Naive B cell (primary cell): ENCODE measurements at places on chromosomes 5 and 9. TPM values are rescaled to one million over a fixed set of nuclear protein-coding genes. Genes with fewer than 3 reads are reported as not detected.
A peak's percentile ranks its signal among the peaks of the same experiment; 100 is the strongest.

LCN1 gene
- polyA plus RNA-seq: not detected

CNOT8 gene
- 240 TPM for polyA plus RNA-seq

IL7R gene
- polyA plus RNA-seq: 2.0 TPM

SIT1 gene
- polyA plus RNA-seq: 56.8 TPM

HTR1A gene
- polyA plus RNA-seq: not detected

CER1 gene
- not detected for polyA plus RNA-seq

HACD4 gene
- polyA plus RNA-seq: 7.2 TPM

PCDHAC1 gene
- polyA plus RNA-seq: not detected

AQP7 gene
- polyA plus RNA-seq: not detected

RMRP gene
- polyA plus RNA-seq: 51.0 TPM

PCDHGC4 gene
- polyA plus RNA-seq: not detected

CDC14B gene
- polyA plus RNA-seq: 2.9 TPM

GABRP gene
- not detected for polyA plus RNA-seq

GRCh38 chr9:82519332-82519731, 530.8 kb downstream of the SPATA31D1 start:
- H3K36me3 ChIP-seq: no peaks in the 10 kb centered on the region
- DNase-seq: no peak
- H3K4me3 ChIP-seq: no peak overlapping the region

- no peak overlapping the region for H3K4me3 ChIP-seq
- no peaks in the 10 kb centered on the region for H3K27me3 ChIP-seq
- no peaks in the 10 kb centered on the region for H3K4me1 ChIP-seq
- no peaks in the 10 kb centered on the region for H3K36me3 ChIP-seq
Observed at GRCh38 chr9:17627641-17628040, 48.8 kb downstream of the SH3GL2 start.

- no peak overlapping the region for H3K27ac ChIP-seq
- no peaks in the 10 kb centered on the region for H3K4me1 ChIP-seq
- no peak for DNase-seq
Observed at GRCh38 chr5:102139029-102139428, 157.1 kb downstream of the SLCO4C1 start.

DNA sequence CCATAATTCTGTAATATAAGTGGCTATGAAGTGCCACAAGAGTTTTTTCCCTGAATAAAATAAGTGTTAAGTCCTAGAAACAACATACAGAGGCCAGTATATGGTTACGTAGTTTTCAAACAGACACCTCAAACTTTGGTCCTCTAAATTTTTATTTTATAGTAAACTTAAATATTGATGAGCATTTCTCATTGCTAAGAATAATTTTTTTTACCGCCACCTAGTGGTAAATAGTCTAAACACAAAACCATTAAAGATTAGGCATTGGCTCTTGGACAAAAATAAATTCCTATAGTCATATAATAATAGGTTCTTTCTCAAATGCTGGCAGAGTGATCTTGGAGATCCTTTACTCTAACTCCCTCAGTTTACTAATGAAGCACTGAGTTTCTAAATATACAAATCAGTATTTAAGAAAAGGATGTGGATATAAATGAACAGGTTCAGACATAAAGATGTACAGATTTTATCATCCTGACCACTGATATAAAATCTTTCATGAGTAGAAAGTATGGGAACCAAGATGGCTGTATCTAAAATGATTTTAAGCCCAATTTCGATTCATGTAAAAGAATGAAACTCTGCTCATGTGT, 136.2 kb downstream of the FANCC start:
- no peaks in the 10 kb centered on the region for H3K27me3 ChIP-seq
- no peak overlapping the region for H3K27ac ChIP-seq
- no peaks in the 10 kb centered on the region for H3K36me3 ChIP-seq
- DNase-seq: no peak
- no peaks in the 10 kb centered on the region for H3K4me1 ChIP-seq

- H3K36me3 ChIP-seq: no peaks in the 10 kb centered on the region
- no peaks in the 10 kb centered on the region for H3K27me3 ChIP-seq
- no peak for DNase-seq
- no peaks in the 10 kb centered on the region for H3K4me1 ChIP-seq
- H3K27ac ChIP-seq: no peak overlapping the region
Observed at GRCh38 chr5:120528609-120529008, 64.5 kb downstream of the PRR16 start.

DNA sequence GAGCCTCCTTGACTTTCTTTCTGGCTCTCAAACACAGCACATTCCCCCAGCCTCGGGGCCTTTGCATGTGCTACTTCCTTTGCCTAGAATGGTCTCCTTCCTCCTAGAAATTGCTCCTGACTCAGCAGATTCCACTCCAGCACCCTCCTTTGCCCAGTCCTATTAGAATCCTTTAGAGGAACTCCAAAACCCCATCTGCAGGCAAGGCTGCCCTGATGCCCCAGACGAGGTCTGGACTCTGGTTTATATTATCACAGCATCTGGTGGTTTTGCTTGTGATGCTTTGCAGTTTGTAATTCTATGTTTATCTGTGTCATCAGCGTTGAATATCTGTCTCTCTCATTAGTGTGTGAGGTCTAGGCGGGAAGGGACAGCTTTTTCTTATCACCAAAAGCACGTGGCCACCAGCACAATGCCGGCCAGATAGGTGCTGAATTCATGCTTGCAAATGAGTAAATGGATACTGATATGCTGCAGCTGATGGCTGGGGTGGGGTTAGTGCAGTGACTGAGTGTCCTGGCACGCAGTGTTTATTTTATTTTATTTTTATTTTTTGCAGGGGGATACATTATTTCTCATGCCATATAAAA, 30.0 kb upstream of the ANKH start:
- H3K27ac ChIP-seq: no peak overlapping the region
- no peak overlapping the region for H3K4me3 ChIP-seq
- peaks cover 11% of the 10 kb centered on the region for H3K27me3 ChIP-seq
- H3K36me3 ChIP-seq: no peaks in the 10 kb centered on the region
- no peak for DNase-seq

- H3K36me3 ChIP-seq: no peaks in the 10 kb centered on the region
- no peak for DNase-seq
- peaks cover 3% of the 10 kb centered on the region for H3K4me1 ChIP-seq
- H3K27ac ChIP-seq: no peak overlapping the region
Observed at GRCh38 chr5:79459626-79460025, 54.3 kb downstream of the HOMER1 start.

GRCh38 chr5:169655353-169655752, 18.3 kb downstream of the DOCK2 start:
- peaks cover 14% of the 10 kb centered on the region for H3K36me3 ChIP-seq
- no peaks in the 10 kb centered on the region for H3K27me3 ChIP-seq
- H3K27ac ChIP-seq: no peak overlapping the region
- H3K4me3 ChIP-seq: no peak overlapping the region
- peaks cover 30% of the 10 kb centered on the region for H3K4me1 ChIP-seq
- no peak for DNase-seq

- no peaks in the 10 kb centered on the region for H3K36me3 ChIP-seq
- no peak for DNase-seq
- no peak overlapping the region for H3K4me3 ChIP-seq
- H3K27me3 ChIP-seq: peaks cover 10% of the 10 kb centered on the region
Observed at GRCh38 chr9:136782452-136782851, 8.7 kb upstream of the TMEM141 start.

- no peaks in the 10 kb centered on the region for H3K27me3 ChIP-seq
- no peak for DNase-seq
- H3K27ac ChIP-seq: peak overlapping the region; percentile 80
- H3K4me3 ChIP-seq: no peak overlapping the region
- peaks cover 62% of the 10 kb centered on the region for H3K4me1 ChIP-seq
Observed at GRCh38 chr5:112917453-112917995, 4.5 kb downstream of the REEP5 start.

GRCh38 chr5:154708846-154709245, 46.3 kb upstream of the LARP1 start:
- no peaks in the 10 kb centered on the region for H3K36me3 ChIP-seq
- no peaks in the 10 kb centered on the region for H3K4me1 ChIP-seq
- no peaks in the 10 kb centered on the region for H3K27me3 ChIP-seq

DNA sequence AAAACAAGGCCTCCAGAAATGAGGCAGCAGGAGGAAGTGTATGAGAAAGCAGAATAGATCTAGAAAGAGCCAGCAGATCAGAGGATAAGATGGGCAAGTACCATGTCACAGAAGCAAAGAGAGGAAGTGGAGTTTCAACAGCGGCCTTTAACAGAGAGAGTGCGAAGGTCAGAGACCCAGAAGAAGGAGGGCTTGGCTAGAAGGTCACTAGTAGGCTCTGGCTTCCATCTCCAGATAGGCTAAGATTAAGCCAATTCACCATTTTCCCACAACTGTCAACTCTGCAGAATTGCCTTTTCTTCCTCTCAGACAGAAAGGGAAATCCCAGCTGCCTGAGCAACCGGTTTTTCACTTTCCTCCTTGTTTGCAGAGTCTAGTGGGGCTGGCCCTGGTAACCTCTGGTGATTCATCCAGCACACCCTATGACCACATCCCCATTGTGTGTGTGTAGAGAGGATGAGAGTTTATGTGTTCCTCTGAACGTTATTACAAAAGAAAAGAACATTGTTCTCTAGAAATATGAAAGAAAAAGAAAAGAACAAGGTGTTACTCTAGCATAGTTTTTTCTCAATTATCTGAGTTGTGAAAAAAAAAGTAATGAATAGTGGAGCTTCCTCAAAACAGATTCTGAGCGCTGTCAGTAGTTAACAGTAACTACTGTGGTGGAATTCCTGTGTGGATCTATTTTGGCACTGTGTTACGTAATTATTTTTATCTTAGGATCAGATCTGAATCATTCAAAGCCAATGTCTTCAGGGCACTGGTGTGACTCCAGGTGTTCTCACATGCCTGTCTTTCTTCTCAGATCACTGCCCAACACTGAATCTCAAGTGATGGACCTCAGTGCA, 220.4 kb downstream of the ARRDC3 start:
- H3K27me3 ChIP-seq: no peaks in the 10 kb centered on the region
- H3K4me1 ChIP-seq: peaks cover 11% of the 10 kb centered on the region
- H3K36me3 ChIP-seq: no peaks in the 10 kb centered on the region

GRCh38 chr5:165757791-165758190, 2252.4 kb downstream of the MAT2B start:
- H3K27ac ChIP-seq: no peak overlapping the region
- DNase-seq: no peak
- no peaks in the 10 kb centered on the region for H3K36me3 ChIP-seq
- H3K27me3 ChIP-seq: no peaks in the 10 kb centered on the region
- no peaks in the 10 kb centered on the region for H3K4me1 ChIP-seq

DNA sequence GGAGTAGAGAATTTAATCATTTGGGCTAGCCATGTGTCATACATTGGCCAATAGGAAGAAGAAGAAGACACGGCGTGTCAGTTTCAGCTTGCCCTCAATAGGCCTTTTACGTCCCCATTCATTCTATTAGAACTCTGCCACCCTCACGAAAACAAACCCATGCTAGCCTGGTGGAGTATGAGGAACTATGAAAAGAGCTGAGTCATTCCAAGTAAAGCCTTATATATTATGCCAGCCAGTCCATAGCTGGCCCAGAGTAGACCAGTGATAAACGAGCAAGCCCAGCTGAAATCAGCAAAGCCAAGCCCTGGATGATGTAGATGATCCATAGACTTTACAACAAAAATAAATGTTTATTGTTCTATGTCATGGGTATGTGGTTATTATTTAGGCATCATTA, 895.1 kb downstream of the TLE1 start:
- DNase-seq: no peak
- peaks cover 29% of the 10 kb centered on the region for H3K36me3 ChIP-seq
- no peak overlapping the region for H3K4me3 ChIP-seq
- no peaks in the 10 kb centered on the region for H3K27me3 ChIP-seq

- H3K27ac ChIP-seq: peak overlapping the region; percentile 82
- H3K4me3 ChIP-seq: no peak overlapping the region
- no peaks in the 10 kb centered on the region for H3K27me3 ChIP-seq
- DNase-seq: no peak
Observed at GRCh38 chr5:17272111-17272510, 54.7 kb downstream of the BASP1 start.

GRCh38 chr5:178673801-178674295, 47.0 kb upstream of the CLK4 start:
- H3K27ac ChIP-seq: no peak overlapping the region
- no peak overlapping the region for H3K4me3 ChIP-seq
- peaks cover 9% of the 10 kb centered on the region for H3K4me1 ChIP-seq
- peaks cover 18% of the 10 kb centered on the region for H3K27me3 ChIP-seq
- DNase-seq: no peak

- H3K27me3 ChIP-seq: peaks cover 32% of the 10 kb centered on the region
- H3K4me3 ChIP-seq: no peak overlapping the region
- no peak for DNase-seq
- H3K4me1 ChIP-seq: no peaks in the 10 kb centered on the region
- H3K36me3 ChIP-seq: no peaks in the 10 kb centered on the region
- H3K27ac ChIP-seq: no peak overlapping the region
Observed at GRCh38 chr9:928363-929042, 48.0 kb upstream of the DMRT3 start.

DNA sequence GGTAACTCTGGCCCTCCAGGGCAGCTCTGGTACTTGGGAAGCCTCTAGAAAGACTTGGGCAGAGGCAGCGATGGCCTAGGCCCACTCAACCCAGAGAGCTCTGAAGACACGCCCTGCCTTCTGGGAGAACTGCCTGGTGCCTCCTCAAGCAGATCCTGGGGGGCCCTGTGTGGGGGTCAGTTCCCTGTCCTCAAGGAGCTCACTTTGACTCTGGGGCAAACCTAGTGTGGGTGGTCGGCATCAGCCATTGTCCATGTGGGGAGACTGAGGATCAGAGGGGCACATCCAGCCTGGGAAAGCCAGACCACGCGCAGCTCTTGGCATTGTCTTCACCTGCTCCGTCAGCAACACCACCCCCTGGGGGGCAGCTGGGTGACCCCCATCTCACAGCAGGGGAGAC, 28.0 kb downstream of the ABO start:
- no peaks in the 10 kb centered on the region for H3K36me3 ChIP-seq
- no peak overlapping the region for H3K27ac ChIP-seq
- no peak overlapping the region for H3K4me3 ChIP-seq
- peaks cover 32% of the 10 kb centered on the region for H3K27me3 ChIP-seq
- DNase-seq: no peak

- no peak overlapping the region for H3K4me3 ChIP-seq
- H3K4me1 ChIP-seq: no peaks in the 10 kb centered on the region
- H3K27ac ChIP-seq: no peak overlapping the region
- no peaks in the 10 kb centered on the region for H3K27me3 ChIP-seq
- DNase-seq: no peak
- H3K36me3 ChIP-seq: no peaks in the 10 kb centered on the region
Observed at GRCh38 chr5:117262572-117263131, 688.0 kb upstream of the SEMA6A start.

- no peaks in the 10 kb centered on the region for H3K36me3 ChIP-seq
- no peaks in the 10 kb centered on the region for H3K27me3 ChIP-seq
- H3K4me1 ChIP-seq: peaks cover 63% of the 10 kb centered on the region
- peak overlapping the region; percentile 49 for H3K4me3 ChIP-seq
Observed at GRCh38 chr5:96945144-96945897, 9.4 kb downstream of the LNPEP start.

GRCh38 chr5:10695055-10695649, 65.9 kb downstream of the DAP start:
- DNase-seq: no peak
- no peak overlapping the region for H3K4me3 ChIP-seq
- H3K4me1 ChIP-seq: peaks cover 10% of the 10 kb centered on the region
- H3K36me3 ChIP-seq: no peaks in the 10 kb centered on the region
- peak overlapping the region; percentile 82 for H3K27ac ChIP-seq

- DNase-seq: no peak
- H3K27ac ChIP-seq: no peak overlapping the region
- no peaks in the 10 kb centered on the region for H3K4me1 ChIP-seq
Observed at GRCh38 chr5:773517-774264, 10.8 kb downstream of the ZDHHC11B start.

GRCh38 chr5:1536322-1536845, 12.6 kb upstream of the LPCAT1 start:
- peak overlapping the region; percentile 78 for H3K4me3 ChIP-seq
- DNase-seq: peak; percentile 75
- H3K36me3 ChIP-seq: no peaks in the 10 kb centered on the region
- peaks cover 20% of the 10 kb centered on the region for H3K4me1 ChIP-seq
- peak overlapping the region; percentile 97 for H3K27ac ChIP-seq

- no peak for DNase-seq
- no peaks in the 10 kb centered on the region for H3K27me3 ChIP-seq
- no peaks in the 10 kb centered on the region for H3K36me3 ChIP-seq
- no peaks in the 10 kb centered on the region for H3K4me1 ChIP-seq
- H3K4me3 ChIP-seq: no peak overlapping the region
Observed at GRCh38 chr5:16480144-16480543, 14.5 kb upstream of the ZNF622 start.
